ENCODE measurements at places on chromosomes 7 and 10.

GRCh38 chr10:70442332-70442988 lies 979 bp upstream of the NODAL start:
- DNase-seq: no peak

- no peak for DNase-seq
These were observed 39.5 kb downstream of the ESYT2 start for GRCh38 chr7:158789842-158790241.

DNA sequence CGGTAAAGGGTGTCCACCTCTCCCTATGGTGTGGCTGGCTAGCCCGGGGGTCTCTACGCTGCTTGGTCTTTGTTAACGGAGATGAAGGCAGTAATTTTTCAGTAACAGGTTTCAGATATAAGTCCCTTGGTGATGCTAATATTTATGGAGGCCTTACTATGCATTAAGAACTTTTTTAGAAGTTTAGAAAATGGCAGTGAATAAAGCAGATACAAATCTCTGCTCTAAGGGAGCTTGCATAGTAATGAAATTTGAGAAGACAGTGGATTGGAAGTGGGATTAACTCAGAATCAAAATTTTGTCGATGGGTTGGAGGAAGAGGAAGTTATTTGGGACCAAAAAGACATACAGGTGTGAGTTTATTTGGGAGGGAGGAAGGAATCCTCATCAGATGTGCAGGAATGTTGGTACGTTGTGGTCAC lies 445 bp downstream of the SSBP1 start:
- no peak for DNase-seq

DNA sequence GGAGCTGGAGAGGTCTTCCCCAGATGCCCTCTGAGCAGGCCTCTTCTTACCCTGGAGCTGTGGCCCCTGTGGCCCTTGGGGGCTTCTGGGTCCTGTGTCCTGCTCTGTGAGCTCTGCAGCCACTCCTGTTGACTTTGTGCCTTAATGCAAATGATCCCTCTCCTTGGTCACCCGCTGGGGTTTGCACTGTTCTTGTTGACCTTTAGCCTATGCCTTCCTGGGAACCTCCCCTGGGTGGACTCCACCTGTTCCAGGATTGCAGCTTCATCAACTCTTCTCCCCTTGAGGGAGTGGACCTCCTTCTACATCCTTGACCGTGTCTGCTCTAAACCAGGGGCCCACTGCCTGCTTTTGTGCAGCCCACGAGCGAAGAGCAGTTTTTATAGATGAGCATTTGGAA lies 58.6 kb upstream of the CTBP2 start:
- no peak for DNase-seq

Measured in NCI-H1105 (cell line).